HT1080 (cell line): ENCODE measurements at places on chromosomes 12 and 14. TPM values are rescaled to one million over a fixed set of nuclear protein-coding genes. Genes with fewer than 3 reads are reported as not detected.

DHRS4 gene
- 36.9 and 37.4 TPM in 2 replicates for total RNA-seq

GRCh38 chr14:63387711-63388110 is 69.0 kb upstream of the GPHB5 start:
- DNase-seq, result no peak

- DNase-seq, result no peak
Observed at GRCh38 chr14:34857689-34858449, 17.3 kb downstream of the BAZ1A start.

GRCh38 chr12:121996050-121996944 is 25.4 kb upstream of the BCL7A start:
- no peak for DNase-seq
